ENCODE measurements at places on chromosomes 7 and 10. TPM values are rescaled to one million over a fixed set of nuclear protein-coding genes. Genes with fewer than 3 reads are reported as not detected.

NEUROD6 gene
- total RNA-seq, result not detected

ITPRID1 gene
- total RNA-seq, result not detected

TAS2R39 gene
- not detected for total RNA-seq

AOAH gene
- not detected for total RNA-seq

TDRD1 gene
- 3.3 TPM for total RNA-seq

VAX1 gene
- not detected for total RNA-seq

ZSCAN25 gene
- 8.8 TPM for total RNA-seq

TNS3 gene
- total RNA-seq, result 5.9 TPM

NME8 gene
- not detected for total RNA-seq

FRMPD2 gene
- not detected for total RNA-seq

SLC39A12 gene
- not detected for total RNA-seq

LRRN3 gene
- total RNA-seq, result 0.37 TPM
